ENCODE measurements at places on chromosomes 4 and X. TPM values are rescaled to one million over a fixed set of nuclear protein-coding genes. Genes with fewer than 3 reads are reported as not detected.

Gene RBM47
- total RNA-seq: 276 TPM

Gene BEND4
- total RNA-seq: not detected

Gene IL3RA
- total RNA-seq: not detected

Gene STPG2
- not detected for total RNA-seq

Gene IL9R
- 1.0 TPM for total RNA-seq

Gene SPON2
- 1.2 TPM for total RNA-seq

Gene SYP
- total RNA-seq: 1.1 TPM

Gene DCAF4L1
- 0.13 TPM for total RNA-seq

Gene ARHGAP6
- not detected for total RNA-seq

DNA sequence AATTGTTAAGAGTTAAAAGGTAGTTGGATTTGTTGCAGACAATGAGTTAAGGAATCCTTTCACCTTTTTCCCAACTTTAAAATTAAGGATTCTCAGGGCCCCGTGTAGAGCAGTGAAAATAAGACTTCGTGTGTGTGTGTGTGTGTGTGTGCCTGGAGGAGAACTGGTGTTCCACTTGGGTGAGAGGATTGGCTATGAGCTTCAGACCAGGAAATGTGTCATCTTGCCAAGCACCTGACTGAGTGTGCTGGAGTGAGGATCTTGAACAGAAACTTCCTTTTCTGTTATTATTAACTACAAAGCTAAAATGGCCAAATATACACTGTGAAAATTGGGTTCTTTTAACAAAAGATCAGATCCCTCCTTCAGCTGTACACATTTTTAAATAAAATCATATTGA, 113.1 kb upstream of the VCX2 start:
- DNase-seq: no peak

DNA sequence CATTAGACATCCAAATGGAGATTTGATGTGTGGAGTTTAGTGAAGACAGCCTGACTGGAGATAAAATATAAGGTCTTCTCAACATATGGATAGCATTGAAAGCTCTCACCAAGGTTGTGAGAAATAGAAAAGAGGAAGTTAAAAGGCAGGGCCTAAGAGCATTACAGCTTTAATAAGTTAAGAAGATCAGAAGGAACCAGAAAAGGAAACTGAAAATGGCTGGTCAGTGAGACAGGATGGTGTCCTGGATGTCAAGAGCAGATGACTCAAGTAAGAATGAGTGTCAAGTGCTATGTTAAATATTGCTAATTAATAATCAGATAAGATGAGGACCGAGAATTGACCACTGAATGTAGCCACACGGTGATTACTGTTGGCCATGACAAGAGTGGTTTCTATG, 642.9 kb downstream of the STPG2 start:
- DNase-seq: no peak

DNA sequence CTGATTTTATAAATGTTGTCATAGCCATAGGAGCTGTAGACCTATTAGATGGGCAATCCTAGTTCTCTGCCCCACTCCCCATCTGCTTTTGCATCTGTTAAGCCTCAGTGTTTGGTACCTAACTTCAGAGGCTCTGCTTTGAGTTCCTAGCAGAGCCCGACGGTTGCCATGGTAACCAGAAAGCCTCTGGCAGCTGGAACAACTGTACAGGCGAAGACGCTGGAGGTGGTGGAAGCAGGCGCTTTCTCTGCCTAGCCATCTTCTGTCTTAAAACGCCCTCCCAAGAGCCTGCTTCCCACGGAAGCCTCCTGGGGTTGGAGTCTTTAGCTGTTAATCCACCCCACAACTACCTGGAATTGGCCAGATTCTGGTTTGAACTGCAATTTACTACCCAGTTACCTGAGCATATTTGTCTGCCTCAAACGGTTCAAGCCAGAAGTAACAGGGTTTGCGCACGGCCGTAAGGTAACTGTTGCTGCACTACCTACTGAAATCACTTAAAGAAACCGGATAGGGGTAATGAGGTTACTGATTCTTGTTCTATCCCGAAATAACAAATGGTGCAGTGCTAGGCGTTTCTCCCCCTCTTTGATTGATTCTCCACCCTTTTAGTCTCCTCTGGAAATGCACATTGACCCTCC, 1.0 kb upstream of the GABRG1 start:
- no peak for DNase-seq

GRCh38 chrX:1153940-1154339, 58.5 kb downstream of the CRLF2 start:
- no peak for DNase-seq

DNA sequence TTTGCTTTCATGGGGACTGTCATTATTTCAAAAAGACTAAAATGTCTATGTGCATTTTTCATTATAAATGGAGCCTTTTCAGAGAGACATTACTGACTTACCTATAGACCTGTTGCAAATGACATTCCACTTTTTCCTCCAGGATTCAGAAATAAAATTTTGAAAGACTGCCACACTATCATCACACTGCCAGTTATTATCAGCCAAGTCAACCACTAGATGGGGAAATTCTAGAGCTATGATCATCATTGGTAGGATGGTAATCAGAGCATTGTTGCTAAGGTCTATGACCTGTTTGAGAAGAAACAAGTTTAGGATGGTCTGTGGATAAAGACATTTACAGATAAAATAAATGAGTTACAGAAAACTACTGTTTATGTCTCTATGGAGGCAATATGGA, 22.5 kb downstream of the LRRC66 start:
- DNase-seq: peak; percentile 26

- no peak for DNase-seq
Observed at GRCh38 chr4:81631958-81632441, 160.3 kb upstream of the RASGEF1B start.

DNA sequence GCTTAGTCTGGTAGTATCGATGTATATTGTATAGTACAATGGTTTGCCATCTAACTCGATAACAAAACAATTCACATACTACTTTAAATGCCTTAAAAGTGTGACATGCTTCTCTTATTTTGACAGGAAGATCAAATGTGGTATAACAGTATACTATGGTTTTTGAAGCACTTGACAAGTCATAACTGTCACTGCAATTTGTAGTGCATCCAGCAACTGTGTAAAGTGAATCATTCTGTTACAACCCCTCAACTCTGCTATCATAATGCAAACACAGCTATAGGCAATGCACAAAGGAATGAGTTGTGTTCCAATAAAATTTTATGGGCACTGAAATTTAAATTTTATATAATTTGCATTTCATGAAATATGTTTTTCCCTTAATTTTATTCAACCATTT, 14.0 kb downstream of the RAP1GDS1 start:
- no peak for DNase-seq

- DNase-seq: no peak
Observed at GRCh38 chrX:70423936-70424675, 992 bp downstream of the GDPD2 start.

- no peak for DNase-seq
Observed at GRCh38 chr4:158422546-158422945, 99.1 kb upstream of the RXFP1 start.

DNA sequence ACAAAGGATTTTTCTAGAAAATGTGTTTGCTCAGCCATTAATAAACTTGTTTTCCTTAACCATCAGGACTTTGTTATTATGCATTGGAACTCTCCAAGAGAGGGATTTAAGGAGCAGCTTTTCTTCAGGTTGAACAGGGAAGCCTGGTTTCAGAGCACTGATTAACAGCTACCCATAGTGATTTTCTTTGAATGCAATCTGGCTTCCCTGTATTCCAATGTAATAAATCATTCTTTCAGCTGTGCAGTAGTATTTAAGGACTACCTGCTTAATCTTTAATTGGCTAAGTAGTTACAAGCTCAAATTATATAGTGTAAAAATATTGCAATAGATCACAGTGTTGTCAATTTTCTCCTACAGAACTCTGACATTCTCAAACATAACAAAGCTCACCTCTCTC, 77.5 kb downstream of the TMEM156 start:
- DNase-seq: no peak

- DNase-seq: peak; percentile 38
Observed at GRCh38 chr4:142984871-142985585, 138.9 kb upstream of the INPP4B start.

DNA sequence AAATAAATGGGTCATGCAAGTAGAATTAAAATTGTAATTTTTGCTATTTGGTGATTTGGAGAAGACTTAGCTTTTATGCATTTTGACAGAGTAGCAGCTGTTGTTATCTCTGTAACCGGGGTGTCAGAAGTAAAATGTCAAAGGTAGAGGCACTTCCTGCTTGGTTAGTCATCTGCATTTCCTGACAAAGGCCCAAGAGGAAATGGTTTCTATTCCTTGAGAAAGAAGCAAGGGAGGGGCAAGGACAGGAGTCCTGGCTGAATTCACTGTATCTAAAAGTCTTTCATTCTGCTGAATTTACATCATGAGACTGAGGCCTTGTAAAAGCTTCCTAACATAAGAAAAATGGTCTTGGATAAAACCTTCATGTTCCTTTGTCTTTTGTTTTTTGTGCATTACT, 550.9 kb upstream of the BOD1L1 start:
- DNase-seq: peak; percentile 72

DNA sequence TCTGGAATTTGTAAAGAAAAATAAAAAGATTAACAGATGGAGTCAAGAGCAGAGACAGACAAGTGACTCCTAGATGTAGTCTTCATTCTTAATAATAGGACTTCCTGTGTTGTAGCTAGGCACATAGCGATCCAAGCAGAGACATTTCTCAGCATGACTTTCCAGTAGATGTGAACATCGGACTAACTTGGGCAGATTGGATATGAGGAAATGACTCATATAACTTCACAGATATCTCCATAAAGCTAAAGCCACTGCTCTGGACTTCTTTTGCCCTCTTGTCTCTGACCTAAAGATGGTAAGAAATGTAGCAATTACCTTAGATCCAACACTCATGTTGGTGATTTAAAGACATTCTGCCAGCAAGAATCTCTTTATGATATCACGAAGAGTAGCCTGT, 131.7 kb downstream of the EPHA5 start:
- DNase-seq: no peak

- no peak for DNase-seq
Observed at GRCh38 chr4:48970471-48970921, 15.6 kb upstream of the CWH43 start.

DNA sequence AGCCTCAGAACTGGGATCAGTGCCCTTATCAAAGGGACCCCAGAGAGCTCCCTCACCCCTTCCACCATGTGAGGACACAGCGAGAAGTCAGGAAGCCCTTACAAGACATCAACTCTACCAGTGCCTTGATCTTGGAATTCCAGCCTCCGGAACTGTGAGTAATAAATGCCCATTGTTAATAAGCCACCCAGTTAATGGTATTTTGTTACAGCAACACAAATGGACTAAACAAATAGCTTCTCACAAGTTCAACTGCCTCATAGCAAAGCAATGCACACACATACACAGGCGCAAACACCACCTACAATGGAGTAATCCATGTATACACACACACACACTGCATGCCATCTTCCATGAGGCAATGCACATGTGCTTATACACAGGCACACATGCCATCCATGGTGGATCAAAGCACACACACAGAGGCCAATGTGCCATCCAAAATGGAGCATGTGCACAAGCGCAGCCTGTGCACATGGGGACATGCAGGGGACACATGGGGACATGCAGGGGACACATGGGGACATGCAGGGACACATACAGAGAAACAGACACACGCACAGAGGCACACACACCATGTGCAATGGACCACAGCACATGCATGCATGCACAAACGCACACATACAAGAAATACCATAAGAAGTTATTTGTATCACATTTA, 137.6 kb upstream of the TBL1X start:
- no peak for DNase-seq

GRCh38 chr4:164648151-164648848, 105.6 kb upstream of the SMIM31 start:
- DNase-seq: no peak

DNA sequence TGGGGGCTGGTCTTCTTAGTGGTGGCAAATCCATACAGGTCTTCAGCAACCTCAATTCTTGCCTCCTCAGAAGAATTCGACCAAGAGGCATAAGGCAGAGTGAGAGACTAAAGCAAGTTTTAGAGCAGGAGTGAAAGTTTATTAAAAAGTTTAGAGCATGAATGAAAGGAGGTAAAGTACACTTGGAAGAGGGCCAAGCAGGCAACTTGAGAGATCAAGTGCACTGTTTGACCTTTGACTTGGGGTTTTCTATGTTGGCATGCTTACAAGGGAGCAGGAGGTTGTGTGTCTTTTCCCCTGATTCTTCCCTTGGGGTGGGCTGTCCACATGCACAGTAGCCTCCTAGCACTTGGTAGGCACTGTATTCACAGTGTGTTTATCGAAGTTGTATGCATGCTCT, 91.2 kb downstream of the CPE start:
- no peak for DNase-seq

DNA sequence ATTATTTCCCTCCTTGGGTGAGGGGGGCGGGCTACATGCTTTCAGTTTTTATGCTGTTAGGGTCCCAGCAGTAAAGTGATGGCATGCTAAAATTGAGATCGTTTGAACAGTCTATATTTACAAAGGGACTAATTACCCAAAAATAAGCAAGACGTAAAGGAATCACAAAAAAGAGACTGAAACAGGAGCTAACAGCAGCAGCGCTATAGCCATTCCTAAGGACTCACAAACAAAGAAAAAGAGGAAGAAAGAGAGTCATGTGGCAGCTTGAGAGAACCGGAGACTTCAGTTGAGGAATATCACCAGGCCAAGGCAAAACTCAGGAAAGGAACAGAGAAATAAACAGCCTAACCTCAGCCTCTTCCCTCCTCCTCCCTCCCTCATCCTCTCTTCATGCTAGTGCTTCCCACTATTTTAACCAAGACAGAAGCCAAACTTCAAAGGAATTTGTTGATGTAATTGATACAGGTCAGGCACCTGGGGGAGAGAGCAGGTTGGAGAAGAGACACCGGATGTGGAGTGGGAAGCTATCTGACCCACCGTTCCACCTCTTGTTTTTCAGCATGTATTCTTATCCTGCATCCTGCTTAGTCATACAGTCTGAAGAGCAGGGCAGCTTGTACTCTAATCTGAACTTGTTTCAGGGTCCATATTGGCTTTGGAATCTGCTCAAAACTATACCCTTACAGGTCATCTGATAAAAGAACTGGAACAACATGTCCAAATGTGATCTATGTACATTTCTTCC, 383.7 kb downstream of the NAF1 start:
- no peak for DNase-seq

GRCh38 chr4:165839615-165840333, 33.3 kb upstream of the TLL1 start:
- no peak for DNase-seq

DNA sequence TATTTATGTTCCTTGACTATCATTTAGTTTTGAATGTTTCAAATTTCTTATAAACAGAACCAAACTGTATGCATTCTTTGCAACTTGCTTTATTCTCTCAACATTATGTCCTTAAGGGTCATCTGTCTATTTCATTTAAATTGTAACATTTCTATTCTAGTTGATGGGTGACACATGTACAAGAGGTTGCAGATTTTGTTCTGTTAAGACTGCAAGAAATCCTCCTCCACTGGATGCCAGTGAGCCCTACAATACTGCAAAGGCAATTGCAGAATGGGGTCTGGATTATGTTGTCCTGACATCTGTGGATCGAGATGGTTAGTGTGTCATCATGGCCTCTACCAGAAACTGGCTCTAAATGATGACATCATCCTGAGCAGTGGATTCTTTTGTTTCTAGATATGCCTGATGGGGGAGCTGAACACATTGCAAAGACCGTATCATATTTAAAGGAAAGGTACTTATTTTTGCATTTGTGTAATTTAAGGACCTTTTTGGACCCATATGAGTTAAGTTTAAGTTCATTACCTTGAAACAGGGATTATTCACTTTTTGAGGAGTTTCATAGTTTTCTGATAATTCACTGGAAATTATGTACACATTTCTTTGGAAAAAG, 6.1 kb downstream of the LIAS start:
- peak; percentile 43 for DNase-seq

- DNase-seq: peak; percentile 67
Observed at GRCh38 chrX:135421537-135421931, 210 bp upstream of the SMIM10L2A start.

- DNase-seq: no peak
Observed at GRCh38 chr4:116469582-116469981, 615.8 kb downstream of the TRAM1L1 start.

All from HT-29 (cell line).